ENCODE measurements at places on chromosomes 4 and X.

GRCh38 chr4:113756005-113756410 is 5.5 kb downstream of the CAMK2D start:
- no peak for DNase-seq

GRCh38 chr4:140137671-140138070 is 16.3 kb downstream of the MAML3 start:
- no peak for DNase-seq

- DNase-seq: no peak
These were observed 1.7 kb downstream of the TMEM131L start for GRCh38 chr4:153467897-153468262.

DNA sequence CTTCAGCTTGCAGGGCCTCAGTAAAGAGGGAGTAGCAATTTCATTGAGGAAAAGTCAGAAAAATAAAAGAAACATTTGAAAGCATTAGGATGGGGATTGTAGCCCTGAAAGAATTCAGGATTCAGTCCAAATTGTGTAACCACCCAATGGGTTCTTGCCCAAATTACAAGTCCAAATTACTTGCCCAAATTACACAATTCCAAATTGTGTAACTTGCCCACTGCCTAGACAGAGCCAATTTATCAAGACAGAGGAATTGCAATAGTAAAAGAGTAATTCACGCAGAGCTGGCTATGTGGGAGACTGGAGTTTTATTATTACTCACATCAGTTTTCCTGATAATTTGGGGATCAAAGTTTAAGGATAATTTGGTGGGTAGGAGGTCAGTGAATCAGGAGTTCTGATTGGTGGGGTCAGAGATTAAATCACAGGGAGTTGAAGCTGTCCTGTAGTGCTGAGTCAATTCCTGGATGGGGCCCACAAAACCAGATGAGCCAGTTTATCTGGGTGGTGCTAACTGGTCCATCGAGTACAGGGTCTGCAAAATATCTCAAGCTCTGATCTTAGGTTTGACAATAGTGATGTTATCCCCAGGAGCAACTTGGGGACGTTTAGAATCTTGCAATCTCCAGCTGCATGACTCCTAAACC is 18.1 kb upstream of the PAGE5 start:
- DNase-seq: no peak
